Activated B cell treated with CpG ODN at 0.5 μM for 24 hours (primary cell): ENCODE measurements at places on chromosomes 1 and 21. TPM values are rescaled to one million over a fixed set of nuclear protein-coding genes. Genes with fewer than 3 reads are reported as not detected.

Gene RBBP5
- total RNA-seq = 16.3 and 19.7 TPM in 2 replicates

Gene TRIM45
- 0.76 and 1.5 TPM in 2 replicates for total RNA-seq

Gene USP33
- 42.1 and 58.4 TPM in 2 replicates for total RNA-seq

Gene NOTCH2NLA
- total RNA-seq = 75.4 and 91.3 TPM in 2 replicates

Gene TMEM50A
- 61.0 and 63.5 TPM in 2 replicates for total RNA-seq

Gene HMGCS2
- total RNA-seq = not detected in 2 replicates

Gene C1orf94
- total RNA-seq = not detected in 2 replicates

Gene LAMC2
- not detected in 2 replicates for total RNA-seq

Gene S100A7A
- not detected in 2 replicates for total RNA-seq

Gene DISP1
- 4.5 and 5.1 TPM in 2 replicates for total RNA-seq

Gene TNFRSF4
- total RNA-seq = 0.86 and 1.1 TPM in 2 replicates

Gene CR1
- 11.4 and 13.9 TPM in 2 replicates for total RNA-seq

DNA sequence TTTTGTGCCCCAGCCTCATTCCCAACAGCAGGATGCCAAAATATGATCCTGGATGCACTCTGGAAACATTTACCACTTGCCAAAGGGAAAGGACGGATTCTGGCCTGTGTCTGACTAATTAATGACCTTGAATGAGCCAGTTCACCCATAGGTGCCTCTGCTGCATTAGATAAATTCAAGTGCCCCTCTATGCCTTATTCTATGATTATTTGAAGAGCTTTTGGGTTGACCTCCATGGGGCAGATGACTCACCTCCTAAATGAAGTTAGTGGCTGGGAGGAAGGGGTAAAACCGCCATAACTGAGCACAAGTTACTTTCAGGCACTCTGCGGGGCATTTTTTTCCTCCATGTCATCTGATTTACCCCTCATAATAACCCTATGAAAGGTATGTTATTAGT lies 98.1 kb downstream of the CLIC6 start:
- no peak for DNase-seq

- no peak for DNase-seq
Observed at GRCh38 chr1:232891656-232892317, 58.6 kb upstream of the NTPCR start.

- DNase-seq = no peak
Observed at GRCh38 chr1:246506367-246506673, 759 bp downstream of the SMYD3 start.

DNA sequence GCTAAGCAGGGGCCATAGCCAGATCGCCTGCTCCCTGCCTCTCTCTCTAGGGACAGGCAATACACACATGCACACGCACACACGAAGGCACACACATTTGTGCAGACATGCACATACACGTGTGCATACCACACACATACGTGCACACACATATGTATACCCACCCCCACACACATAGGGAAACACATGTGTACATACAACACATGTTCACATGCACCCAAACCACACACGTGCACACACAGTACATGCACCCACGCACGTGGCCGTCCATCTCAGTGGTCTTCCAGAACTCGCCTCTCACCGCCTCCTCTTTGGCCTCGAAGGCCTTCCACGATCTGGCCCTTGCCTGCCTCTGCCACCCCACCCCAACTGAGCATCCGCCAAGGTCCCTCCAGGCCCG lies 25.3 kb upstream of the PEX10 start:
- no peak for DNase-seq

- no peak for DNase-seq
Observed at GRCh38 chr1:182629499-182630096, 25.4 kb upstream of the RGS16 start.

DNA sequence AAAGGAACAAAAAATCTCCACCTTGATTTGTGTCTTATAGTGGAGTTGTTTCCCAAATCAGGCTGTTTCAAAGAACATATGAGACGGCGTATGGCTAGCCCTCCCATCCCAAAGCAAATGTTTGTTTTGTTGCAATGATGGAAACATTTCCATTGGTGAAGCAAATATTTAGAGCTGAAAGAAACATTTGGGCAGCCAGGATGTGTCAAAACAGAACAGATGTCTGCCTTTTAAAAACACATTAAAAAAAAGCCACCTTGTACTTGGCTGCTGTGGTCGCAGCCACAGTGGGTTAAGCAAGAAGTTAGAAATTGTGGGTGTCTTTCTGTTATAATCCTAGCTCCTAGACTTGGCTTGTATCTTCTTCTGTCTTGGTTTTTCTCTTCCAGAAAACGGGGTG lies 116.3 kb downstream of the PEX14 start:
- no peak for DNase-seq

DNA sequence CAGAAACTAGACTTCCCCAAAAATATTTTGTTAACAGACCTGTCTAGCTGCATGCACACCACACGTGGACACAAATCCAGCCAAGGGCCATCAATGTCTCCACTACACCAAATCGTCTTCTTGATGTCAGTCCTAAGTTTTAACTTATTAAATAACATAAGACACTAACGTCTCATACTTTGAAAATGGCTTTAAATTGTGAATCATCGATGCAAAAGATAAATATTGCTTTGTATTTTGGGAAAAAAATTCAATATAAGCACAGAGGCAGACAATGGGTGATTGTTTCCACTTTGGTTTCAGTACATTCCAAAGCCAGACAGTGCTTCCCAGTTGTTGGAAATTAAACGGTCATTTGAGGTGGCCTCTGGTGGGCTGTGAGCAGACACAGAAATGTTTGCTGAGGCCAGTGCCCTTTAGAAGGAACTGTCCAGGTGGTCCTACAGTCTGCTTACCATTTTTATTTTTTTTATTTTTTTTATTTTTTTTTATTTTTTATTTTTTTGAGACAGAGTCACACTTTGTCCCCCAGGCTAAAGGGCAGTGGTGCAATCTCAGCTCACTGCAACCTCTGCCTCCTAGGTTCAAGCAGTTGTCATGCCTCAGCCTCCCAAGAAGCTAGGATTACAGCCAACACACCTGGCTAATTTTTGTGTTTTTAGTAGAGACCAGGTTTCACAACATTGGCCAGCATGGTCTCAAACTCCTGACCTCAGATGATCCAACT lies 1.8 kb upstream of the KIAA2013 start:
- no peak for DNase-seq

- no peak for DNase-seq
Observed at GRCh38 chr1:242784084-242784483, 259.6 kb upstream of the PLD5 start.

- DNase-seq = no peak
Observed at GRCh38 chr1:65791396-65791795, 1.3 kb upstream of the PDE4B start.

GRCh38 chr1:206005234-206005633 lies 2.0 kb upstream of the RAB7B start:
- no peak for DNase-seq

DNA sequence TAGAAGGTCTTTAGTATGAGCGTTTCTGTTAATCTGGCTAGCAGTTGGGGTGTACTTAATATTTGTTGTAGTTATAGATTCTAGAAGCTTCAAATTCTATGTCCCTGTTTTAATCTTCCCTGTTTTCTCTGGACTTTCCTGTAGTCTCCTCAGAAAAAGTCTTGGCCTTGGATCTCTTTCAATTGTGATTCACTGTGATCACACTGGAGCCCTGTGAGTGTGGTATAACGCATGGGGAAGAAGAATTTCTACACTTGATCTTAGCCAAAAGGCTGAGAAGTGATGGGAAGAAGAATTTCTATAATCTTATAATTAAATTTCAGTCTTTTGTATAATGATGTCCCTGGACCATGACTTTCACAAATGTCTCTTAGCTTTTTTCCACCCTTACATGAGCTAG lies 36.7 kb upstream of the COP1 start:
- no peak for DNase-seq

- no peak for DNase-seq
Observed at GRCh38 chr1:177171536-177172123, 872 bp downstream of the BRINP2 start.

DNA sequence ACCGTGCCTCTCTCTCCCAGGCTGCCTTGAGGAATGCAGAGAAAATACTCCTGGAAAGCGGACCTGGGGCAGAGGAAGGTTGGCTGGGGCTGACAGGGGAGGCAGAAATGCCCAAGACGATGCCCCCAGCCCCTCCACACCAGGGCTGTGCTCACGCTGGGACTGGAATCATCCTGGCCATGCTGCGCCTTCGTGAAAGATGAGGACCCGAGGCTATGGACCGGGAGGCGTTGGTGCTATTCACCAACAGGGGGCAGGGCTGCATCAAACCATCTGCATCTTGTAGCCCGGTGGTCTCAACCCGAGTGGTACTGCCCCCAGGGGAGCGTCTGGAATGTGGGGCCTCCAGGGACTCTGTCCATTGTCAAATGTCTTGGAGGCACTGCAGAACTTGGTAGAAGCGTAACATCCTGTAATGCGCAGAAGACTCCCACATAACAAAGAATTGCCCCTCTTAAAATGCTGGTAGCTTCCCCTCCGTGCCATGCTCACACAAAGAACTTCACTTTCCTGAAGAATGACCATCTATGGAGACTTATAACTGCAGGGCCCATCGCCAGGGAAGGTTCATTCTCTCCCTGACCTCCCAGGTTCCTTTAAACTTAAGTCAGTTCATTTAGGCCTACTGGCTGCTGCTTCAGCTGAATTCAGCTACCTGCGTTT lies 251.2 kb downstream of the RRAGC start:
- no peak for DNase-seq

DNA sequence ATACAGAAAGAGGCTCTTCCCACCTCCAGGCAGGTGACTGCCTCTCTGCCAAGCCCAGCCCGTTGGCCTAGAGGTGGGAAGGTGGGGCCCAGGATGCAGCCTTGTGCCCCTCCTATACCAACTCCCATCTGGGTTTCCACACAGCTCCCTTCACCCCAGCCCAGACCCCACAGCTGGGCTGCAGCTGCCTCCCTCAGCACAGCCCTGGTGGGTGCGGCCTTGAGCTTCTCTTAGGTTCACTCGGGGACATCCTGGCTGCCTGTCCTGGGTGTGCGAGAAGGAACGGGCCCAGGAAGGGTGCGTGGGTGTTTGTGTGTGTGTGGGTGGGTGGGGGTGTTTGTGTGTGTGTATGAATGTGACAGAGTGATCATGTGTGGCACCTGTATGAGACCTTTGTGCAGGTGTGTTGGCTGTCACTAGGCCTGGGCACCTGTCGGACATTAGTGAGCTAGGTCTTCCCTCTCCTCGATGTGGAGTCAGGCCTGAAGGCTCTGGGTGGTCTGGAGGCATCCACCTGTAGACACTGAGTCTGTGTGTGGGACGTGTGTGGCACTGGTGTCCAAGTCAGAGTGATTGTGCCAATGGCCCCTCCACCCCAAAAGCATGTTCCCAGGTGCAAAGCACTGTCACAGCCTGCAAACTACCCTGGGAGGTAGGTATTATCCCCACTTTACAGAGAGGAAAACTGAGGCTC lies 30.7 kb downstream of the FOXO6 start:
- DNase-seq = no peak

- DNase-seq = no peak
Observed at GRCh38 chr1:164767752-164768402, 208.9 kb downstream of the PBX1 start.

GRCh38 chr21:46129846-46130651 lies 25.3 kb downstream of the FTCD start:
- no peak for DNase-seq

DNA sequence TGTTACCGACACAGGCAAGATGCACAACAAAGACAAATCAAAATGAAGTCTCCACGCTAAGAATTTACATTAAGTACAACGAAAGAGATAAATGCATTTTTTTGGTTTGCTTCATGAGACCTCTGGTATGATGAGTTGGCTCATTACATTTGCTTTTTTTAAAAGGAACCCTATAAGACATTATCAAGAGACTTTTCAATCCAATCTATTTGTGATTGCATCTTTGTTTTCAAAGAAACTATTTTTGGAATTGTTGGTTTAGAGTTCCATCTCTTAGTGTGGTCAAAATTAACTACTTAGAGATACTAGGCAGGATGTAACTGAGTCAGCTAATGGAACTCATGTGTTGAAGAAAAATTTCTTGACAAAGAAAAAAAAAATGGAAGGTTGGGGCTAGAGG lies 200.1 kb downstream of the ZC3H11B start:
- no peak for DNase-seq

GRCh38 chr1:194103516-194104246 lies 917.3 kb upstream of the B3GALT2 start:
- DNase-seq = no peak

- DNase-seq = no peak
Observed at GRCh38 chr1:203506858-203507626, 13.1 kb downstream of the OPTC start.

DNA sequence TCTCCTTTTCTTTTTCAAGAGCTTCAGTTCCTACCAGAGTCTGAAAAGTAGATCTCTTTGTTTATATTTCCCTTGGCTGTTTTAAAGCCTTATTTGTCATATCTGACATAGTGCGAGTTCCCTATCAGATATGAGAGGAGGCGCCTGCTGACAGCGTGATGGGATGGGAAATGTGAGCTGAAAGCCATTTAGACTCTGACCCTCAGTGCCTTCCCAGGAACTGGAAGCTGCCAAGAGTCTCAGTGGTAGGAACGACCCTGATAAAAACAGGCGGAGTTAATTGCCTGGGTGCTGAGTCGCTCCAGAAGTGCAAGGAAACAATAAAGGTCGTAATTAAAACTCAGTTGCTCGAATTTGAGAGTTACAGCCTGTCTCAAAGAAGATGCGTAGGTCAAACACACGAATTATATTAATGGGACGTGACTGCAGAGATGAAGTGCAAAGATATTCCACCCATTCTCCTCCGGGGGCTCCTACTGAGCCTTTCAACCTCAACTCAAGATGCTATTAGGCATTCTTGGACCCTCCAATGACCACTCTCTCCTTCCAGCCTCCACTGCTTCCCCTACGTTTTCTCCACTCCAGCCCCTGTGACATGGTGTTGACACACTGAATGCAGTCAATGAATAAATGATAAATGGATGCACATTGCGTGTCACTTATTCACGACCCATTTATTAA lies 84.6 kb downstream of the KAZN start:
- no peak for DNase-seq

GRCh38 chr21:18368205-18368604 lies 35.4 kb downstream of the TMPRSS15 start:
- no peak for DNase-seq
